Non-pigmented ciliary epithelial cell (primary cell): ENCODE measurements at places on chromosomes 11 and 22.
A peak's percentile ranks its signal among the peaks of the same experiment; 100 is the strongest.

DNA sequence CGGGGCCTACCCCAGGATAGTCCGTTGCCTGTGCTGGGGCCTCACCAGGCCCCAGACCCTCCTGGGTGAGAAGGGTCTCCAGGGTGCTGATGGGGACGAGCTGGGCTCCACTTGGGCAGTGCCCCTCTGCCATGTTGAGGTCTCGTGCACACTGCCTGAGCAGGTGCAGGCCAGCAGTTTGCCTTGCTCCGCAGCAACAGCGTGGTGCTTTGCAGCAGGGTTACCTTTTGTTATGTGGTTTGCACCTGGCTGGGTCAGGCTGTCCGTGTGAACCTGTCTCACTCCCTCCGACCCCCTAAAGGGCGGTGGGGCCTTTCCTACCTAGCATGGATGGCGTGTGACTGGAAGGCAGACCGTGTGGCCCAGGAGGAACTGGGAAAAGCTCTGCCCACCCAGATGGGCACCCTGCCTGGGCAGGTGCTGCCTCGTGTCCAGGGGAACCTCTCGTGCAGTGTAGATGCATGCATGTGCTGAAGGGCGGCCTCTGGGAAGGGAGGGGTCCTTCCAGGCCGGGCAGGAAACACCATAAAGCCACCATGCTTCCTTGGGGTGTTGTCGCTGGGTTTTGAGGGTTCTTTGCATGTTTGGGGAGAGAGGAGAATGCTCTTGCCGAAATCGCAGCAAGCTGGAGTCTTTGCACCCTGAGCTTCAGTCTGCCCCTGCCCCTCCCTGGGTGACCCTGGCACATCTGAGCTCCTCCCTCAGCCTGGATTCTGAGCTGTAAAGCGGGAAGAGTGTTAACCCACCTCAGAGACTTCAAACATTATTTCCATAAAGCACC is 75.4 kb upstream of the PPARA start:
- no peak for DNase-seq

GRCh38 chr11:63870351-63871140 is 31.6 kb downstream of the MARK2 start:
- DNase-seq, result no peak

- DNase-seq, result no peak
Observed at GRCh38 chr11:65571940-65572339, 398 bp upstream of the FAM89B start.

DNA sequence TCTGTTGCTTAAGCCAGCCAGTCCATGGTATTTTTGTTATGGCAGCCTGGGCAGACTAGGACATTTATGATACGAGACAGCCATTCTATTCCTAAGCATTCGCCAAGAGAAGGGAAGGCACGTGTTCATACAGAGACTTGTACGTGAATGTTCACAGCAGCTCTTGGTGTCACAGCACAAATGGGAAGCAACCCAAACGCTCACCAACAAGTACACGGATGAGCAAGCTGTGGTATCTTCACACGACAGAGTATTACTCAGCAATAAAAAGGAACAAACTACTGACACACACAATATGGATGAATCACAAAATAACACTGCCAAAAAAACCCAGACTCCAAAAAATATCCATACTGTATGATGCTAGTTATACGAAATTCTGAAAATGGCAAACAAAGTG is 85.1 kb downstream of the PHF21B start:
- no peak for DNase-seq

DNA sequence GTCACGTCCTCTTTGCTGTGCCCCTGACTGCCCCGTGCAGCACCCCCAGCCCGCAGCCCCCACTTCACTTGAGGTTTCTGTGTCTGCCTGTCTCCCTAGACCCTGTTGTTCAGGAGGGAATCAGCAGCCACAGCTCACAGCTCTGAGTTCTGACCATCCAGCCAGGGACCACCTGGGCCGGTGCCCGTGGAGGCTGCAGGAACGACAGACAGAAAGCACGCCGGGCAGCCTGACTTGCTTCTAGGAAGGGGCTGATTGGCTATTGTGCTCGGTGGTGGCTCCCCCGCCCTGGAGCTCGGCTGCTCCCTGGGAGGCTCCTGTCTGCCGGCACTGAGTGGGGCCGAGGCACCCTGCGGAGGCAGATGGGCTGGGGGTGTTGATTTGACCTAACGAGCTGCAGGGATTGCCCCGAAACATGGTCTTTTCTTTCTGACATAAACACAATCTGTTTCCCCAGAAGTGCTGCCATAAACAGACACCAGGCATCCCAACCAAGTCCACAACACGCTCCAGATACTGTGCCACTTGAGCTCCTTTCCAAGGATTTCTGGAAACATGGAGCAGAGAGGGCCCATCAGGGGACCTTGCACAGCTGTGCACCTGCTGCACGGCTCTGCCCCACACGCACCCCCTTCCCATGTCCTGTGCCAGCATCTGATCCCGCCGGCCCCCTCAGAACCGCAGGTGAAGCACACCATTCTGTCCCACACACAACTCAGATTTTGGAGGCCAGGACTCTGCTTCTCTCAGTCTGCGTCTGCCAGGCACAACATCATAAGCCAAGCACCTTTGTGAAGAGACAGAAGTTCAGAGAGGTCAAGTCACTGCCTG is 855.9 kb downstream of the TBC1D22A start:
- no peak for DNase-seq

DNA sequence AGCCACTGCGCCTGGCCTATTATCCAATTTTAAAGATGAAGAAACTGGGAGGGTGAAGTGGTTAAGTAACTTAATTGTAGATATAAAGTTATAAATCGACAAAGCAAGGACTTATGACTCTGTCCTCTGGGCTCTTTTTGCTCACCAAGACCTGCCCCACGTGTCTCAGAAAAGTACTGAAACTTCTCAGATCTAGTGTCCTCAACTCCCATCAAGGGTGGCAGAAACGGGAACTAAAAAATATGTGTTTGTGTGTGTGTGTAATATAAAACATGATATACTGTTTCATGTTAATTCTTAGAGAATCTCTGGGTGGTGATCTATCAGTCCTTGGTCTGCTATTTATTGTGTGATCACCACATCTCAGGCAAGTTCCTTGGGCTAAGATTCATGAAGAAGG is 104.9 kb downstream of the GAB2 start:
- DNase-seq, result no peak

DNA sequence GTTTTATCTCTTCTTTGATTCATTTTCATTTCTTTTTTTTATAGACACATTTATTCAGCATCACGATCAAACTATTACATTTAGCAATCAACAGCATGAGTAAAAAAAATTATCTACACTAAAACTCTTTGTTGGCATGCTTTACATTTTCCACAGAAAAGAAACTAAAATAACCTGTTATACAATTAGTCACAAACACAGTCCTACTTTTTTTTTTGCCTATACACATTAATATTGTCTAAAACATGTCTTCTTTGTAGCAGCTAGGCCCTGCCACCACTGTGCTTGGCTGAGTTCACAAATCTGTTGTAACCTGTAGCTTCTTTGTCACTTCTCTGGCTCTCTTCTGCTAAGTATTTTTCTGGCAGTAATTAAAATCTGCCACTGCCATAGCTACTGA is 117.0 kb downstream of the STIM1 start:
- no peak for DNase-seq

DNA sequence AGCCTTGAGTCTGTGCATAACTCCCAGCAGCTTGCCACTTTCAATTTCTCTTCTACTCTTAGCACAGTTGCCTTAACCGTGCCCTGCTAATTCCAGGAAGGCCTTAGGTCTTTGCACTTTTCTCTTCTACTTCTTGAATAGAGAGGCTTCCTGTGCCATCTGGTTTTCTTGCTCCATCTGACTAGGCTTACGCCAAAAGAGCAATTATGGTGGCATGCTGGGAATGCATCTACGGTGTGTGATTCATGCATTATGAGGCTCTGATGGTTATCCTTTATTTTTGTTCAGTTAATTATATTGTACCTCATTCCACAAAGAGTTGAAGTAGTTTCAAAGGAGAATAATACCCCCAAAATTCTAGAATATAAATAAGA is 29.4 kb downstream of the SIK2 start:
- DNase-seq, result peak; percentile 63

GRCh38 chr11:113474362-113475159 is 637 bp downstream of the DRD2 start:
- peak; percentile 27 for DNase-seq

DNA sequence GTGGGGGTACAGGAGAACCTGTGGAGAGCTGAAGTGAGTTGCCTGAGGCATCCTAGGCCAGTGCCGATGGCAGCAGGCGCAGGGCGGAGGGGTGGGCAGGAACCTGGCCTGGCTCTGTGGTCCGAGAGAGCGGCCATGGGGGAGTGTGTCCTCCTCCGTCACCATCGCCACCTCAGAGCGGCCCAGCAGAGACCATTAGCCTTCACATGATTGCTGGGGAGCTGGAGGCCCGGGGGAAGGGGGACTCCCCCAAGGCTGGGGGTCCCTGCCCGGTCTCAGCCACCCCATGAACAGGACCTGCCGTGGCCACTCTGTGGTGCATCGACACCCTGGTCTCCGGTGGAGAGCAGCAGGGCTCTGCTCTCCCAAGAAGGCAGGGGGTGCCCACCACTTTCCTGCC is 4.1 kb downstream of the OMP start:
- DNase-seq, result no peak

DNA sequence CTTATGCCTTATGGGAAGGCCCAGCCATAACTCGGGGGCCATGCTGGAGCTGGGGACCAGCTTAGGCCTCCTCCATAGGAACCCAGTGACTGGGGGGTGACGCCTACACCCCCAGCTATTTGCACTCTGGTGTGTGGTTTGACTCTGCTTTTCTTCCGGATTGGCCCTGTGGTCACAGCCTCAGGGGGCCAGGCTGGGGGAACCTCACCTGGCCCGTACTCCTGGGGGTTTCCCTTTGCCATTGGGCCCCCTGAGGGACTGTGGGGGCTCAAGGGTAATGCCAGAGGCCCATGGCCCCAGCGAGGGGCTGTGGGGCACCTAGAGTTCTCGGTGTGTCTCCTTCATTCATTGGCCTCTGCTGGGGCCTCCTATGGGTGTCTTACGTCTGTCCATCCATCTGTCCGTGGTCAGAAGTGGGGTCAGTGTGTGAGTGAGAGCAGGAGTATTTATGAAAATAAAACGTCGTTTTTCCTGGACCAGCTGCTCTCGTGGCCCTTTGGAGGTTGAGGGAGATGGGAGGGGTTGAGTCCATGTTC is 6.3 kb upstream of the SH3BP1 start:
- no peak for DNase-seq

DNA sequence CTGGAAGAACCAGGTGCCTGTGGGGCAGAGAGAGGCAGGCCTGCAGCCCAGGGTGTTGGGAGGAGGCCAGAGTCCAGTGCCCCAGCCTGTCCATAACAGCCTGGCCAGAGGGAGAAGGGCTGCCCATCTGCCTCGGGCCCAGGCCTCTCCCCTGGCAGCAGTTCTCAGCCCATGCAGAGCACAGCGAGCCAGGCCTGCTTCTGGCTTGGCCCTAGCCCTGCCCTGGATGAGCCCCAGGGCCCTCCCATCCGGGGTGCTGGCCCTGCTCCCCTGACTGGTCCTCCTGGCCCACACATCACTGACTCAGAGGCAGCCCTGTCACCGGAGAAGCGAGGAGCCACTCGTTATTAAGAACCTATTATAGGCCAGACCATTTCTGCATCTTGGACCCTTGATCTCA is 19.7 kb upstream of the MYRF start:
- DNase-seq, result no peak

DNA sequence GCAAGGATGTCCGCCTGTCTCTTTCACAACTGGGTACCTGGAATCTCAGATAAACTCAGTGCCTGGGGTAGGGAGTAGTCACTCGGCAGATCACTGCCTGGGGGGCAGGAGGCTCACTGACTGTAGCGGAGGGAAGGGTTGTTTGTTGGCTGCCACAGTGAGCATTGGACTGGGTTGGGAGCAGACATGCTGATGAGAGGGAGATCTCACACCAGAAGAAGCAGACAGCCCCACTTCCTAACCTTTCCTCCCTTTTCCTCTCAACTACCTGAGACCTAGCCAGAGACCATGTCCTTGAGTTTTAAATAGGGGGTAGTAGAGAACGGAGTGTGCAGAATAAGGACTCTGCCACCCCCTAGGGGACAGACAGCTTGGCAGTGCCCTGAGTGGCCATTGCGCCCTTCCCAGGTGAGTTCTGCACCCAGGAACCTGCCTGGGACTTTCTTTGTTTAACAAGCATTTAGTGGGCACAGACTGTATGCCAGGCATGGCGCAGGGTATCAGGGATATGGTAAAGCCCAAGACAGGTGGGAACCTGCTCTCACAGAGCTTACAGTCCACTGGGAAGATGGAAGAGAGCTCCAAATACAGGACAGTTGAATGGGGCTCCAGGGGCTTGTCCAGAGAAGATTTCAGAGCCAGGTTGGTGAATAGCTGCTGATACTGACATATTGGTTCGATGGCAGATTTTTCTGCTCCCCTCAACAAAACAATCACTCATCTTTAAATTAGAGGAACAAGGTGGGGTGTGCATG is 115.7 kb upstream of the NNMT start:
- DNase-seq, result no peak

DNA sequence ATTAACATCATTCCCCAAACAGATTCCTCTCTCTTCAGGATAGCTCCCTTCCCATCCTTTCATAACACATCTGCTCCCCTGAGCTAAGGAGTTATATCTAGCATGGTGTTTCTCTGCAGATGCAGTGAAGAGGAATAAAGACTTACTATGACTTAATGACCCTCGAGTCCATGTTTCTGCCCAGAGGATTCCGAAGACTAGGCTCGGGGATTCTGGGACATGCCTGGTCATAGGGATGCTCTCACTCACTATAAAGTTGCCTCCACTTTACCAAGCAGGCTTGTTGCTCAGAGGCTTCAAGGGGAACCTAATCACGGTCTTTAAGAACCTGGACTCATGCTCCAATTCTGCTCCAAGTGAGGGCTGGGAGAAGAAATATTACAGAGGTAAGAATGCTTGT is at the start of gene OR52E4:
OR52E4 (plus strand) TSS at position 301 of the 400 bp plus-strand sequence. CDS start 3,664 bp downstream, outside the sequence.
- no peak for DNase-seq

DNA sequence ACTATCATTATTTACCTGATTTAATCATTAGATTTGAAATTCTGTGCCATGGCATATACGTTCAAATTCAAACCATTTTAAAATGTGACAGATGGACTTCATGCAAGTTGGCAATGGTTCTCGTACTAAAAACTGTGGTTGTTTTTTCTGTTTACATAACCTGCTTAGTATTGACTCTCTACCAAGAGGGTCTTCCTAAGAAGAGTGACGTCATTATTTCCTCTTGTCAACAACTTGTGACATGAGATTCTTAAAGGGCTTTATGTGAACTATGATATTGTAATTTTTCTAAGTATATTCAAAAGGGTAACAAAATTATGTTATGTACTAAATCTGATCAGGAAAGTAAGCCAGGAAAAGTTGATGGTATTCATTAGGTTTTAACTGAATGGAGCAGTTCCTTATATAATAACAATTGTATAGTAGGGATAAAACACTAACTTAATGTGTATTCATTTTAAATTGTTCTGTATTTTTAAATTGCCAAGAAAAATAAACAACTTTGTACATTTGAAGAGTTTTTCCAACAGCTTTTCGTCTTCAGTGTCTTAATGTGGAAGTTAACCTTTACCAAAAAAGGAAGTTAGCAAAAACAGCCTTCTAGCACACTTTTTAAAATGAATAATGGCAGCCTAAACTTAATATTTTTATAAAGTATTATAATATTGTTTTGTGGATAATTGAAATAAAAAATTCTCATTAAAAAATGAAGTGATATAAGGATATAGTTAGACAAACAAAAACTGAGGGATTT is 87.0 kb downstream of the GRK3 start:
- DNase-seq, result no peak

GRCh38 chr22:20064140-20064480 is 15.9 kb upstream of the DGCR8 start:
- DNase-seq, result no peak
